ENCODE measurements at places on chromosomes 1 and 21.

- DNase-seq, result peak; percentile 55
These were observed 30.8 kb upstream of the ABCG1 start for GRCh38 chr21:42187976-42188653.

DNA sequence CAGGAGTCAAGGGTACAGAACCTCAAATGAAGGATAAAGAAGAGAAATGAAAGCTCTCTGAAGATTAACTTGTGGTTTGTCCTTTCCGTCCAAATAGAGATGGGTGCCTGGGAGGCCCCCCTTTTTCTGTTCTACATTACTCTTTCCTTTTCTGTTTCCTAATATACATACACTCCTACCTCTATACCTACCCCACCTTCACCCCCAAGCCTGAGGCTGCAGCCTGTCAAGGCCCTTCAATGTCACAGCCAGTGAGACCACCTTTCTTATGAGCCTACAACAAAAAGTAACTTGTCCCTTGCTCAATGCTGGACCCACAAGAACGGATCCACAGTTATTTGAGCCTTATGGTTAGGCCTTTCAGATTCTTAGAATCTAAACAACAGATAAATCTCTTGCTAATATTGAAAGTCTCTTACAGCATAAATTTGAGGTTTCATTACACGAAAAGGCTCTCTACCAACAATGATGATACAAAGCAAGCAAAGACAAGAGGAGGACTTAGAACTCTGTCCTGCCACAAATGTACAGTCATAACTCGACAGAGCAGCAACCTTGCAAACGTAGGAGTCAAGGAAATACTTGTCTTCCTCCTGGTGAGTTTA is 4.1 kb upstream of the TRAF3IP3 start:
- no peak for DNase-seq

DNA sequence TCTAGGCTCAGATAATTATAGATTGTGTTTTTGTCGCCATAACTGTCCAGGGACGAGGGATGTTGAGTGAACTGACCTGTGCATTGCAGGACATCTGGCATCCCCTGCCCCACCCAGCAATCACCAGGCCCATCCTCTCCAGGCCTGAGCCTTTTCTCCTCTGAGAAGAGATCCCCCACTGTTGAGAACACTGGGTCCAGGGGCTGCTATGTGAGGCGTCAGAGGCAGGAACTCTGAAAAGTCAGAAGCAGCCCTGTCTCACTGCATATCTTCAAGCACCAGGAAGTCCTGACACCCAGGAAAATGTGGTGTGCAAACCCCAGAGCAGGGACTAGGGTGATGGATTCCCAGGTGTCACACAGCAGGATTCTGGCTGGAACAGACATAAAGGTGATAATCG is 17.1 kb upstream of the ACBD3 start:
- no peak for DNase-seq

- no peak for DNase-seq
These were observed 34.9 kb downstream of the VANGL1 start for GRCh38 chr1:115676498-115677181.

DNA sequence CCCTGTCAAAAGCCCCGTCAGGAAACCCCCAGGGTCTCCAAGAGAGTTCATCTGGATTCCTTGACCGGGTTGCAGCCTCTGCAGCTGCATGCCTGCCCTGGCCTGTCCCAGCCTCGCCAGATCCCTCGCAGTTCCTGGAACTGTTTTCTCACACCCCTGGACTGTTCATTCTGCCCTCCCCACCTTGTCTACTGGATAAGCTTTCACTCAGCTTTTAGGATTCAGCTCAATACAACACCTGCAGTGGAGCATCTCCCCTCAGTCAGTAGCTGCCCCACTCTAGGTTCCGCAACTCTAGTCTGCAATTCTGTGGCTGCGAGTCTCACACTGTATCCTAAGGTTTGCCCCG is 67.2 kb downstream of the FAM163A start:
- no peak for DNase-seq

GRCh38 chr1:94863297-94863911 is 43.2 kb downstream of the SLC44A3 start:
- DNase-seq, result no peak
